ENCODE measurements at places on chromosomes 1 and 21.

GRCh38 chr21:25881524-25882376, 147.0 kb downstream of the GABPA start:
- H3K27me3 ChIP-seq: no peaks in the 10 kb centered on the region
- H3K36me3 ChIP-seq: peaks cover 12% of the 10 kb centered on the region
- H3K4me3 ChIP-seq: no peak overlapping the region
- DNase-seq: peak; percentile 88
- H3K27ac ChIP-seq: no peak overlapping the region

GRCh38 chr1:93206567-93206954, 26.0 kb downstream of the CCDC18 start:
- no peak overlapping the region for H3K27ac ChIP-seq
- peaks cover 1% of the 10 kb centered on the region for H3K36me3 ChIP-seq
- no peak overlapping the region for H3K4me3 ChIP-seq
- H3K27me3 ChIP-seq: no peaks in the 10 kb centered on the region
- H3K4me1 ChIP-seq: no peaks in the 10 kb centered on the region
- no peak for DNase-seq

DNA sequence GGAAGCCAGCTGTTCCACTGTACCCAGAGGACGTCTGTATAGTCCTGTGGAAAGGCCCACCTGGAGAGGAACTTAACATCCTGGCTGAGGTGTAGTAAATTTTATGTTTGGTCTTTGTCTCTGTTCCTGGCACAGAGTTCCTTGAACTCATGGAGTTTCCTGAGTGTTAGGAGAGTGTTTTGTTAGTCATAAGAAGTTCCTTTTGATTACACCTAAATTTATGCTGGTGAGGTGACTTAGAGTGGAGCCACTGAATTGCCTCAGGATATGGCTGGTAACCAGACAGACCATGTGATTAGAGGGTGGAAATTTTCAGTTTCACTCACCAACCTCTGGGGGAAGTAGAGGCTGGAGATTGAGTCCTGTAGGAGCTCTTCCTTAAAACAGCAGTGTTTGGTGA, 57.9 kb downstream of the RASAL2 start:
- no peaks in the 10 kb centered on the region for H3K27me3 ChIP-seq
- H3K36me3 ChIP-seq: no peaks in the 10 kb centered on the region
- H3K4me3 ChIP-seq: no peak overlapping the region
- peak; percentile 64 for DNase-seq
- peak overlapping the region; percentile 2 for H3K27ac ChIP-seq
- H3K4me1 ChIP-seq: no peaks in the 10 kb centered on the region

DNA sequence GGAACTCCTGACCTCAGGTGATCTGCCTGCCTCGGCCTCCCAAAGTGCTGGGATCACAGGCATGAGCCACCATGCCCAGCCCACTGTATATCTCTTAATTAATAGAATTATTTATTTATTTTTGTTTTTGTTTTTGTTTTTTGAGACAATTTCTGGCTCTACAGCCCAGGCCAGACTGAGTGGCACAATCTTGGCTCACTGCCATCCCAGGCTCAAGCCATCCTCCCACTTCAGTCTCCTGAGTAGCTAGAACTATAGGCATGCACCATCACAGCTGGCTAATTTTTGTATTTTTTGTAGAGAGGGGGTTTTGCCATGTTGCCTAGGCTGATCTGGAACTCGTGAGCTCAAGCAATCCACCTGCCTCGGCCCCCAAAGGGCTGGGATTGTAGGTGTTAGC, 15.7 kb upstream of the WDTC1 start:
- H3K27ac ChIP-seq: no peak overlapping the region
- no peaks in the 10 kb centered on the region for H3K27me3 ChIP-seq
- DNase-seq: no peak
- H3K4me1 ChIP-seq: no peaks in the 10 kb centered on the region
- no peak overlapping the region for H3K4me3 ChIP-seq
- H3K36me3 ChIP-seq: no peaks in the 10 kb centered on the region

DNA sequence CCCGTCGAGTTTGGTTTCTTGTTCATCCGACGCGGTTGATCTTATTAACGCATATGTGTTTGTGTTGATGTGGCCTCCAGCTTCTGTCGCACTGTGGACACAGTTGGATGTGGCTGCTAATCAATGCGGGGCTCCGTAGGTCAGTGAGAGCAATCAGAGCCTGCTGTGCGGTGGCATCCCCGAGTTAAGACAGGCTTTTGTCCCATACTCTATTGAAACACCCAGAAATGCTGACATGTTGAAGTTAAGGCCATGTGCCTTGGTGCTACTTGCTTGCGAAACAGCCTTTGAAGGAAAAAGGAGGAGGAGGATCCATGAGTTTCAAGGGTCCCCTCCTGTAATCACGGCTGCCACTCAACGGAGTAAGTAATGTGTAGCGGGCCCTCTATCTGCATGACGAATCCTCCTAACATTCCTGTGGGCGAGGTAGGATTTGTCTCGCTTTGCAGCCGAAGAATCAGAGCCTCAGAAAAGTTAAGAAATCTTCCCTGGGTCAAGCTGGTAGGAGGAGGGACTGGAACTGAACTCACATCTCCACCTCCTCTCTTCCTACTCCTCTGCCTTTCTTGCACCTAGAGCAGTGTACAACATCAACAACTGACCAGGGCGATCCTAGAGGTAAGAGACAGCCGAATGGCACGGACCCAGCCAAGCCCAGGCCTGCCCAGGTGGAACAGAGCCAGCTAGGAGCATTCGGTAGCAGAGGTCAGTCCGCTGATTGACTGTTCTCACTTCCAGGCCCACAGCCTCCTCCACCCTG, 19.5 kb downstream of the PDE9A start:
- H3K27me3 ChIP-seq: no peaks in the 10 kb centered on the region
- H3K36me3 ChIP-seq: peaks cover 2% of the 10 kb centered on the region
- no peak overlapping the region for H3K27ac ChIP-seq
- H3K4me3 ChIP-seq: no peak overlapping the region
- peak; percentile 11 for DNase-seq
- H3K4me1 ChIP-seq: peaks cover 13% of the 10 kb centered on the region

DNA sequence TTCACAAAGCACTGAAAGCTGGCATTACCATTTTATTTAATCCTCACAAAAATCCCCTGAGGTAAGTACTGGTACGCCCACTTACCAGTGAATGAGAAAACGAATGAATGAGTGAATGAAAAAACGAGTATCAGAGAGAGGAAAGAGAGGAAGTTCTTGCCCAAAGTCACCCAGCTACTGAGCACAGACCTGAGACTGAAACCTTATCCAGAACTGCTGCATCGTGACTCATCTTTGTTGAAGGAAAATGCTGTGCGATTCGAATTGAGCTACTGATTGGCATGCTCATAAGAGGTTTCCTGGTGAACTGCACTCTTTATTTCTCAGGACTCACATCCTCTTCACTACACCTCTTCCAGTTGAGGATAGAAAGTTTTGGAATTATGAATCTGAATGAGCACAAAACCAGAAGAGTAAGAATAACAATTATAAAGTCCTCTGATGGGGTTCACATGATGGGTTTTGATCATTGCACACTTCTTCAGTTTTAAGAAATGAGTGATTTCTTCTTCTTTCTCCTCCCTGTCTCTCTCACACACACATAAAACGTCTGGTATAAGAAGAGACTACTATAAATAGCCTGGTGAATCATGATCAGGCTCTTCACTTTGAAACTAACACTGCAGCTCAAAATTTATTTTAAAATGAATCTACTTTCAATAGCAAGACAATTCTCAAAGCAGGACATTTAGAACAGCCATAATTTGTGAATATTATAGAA, 32.1 kb downstream of the IL12RB2 start:
- H3K4me3 ChIP-seq: no peak overlapping the region
- no peaks in the 10 kb centered on the region for H3K36me3 ChIP-seq
- H3K4me1 ChIP-seq: no peaks in the 10 kb centered on the region
- no peaks in the 10 kb centered on the region for H3K27me3 ChIP-seq
- peak; percentile 6 for DNase-seq

GRCh38 chr1:211830328-211831142, at the start of gene LPGAT1:
Gene LPGAT1, minus strand, starts transcription at chr1:211830763. Its CDS starts 1,467 bp downstream, at chr1:211829296.
- H3K36me3 ChIP-seq: peaks cover under 1% of the 10 kb centered on the region
- peak within 1 kb of the TSS; percentile 57 for H3K27ac ChIP-seq
- H3K27me3 ChIP-seq: no peaks in the 10 kb centered on the region
- H3K4me1 ChIP-seq: no peaks in the 10 kb centered on the region
- peak; percentile 69 for DNase-seq

GRCh38 chr1:208803011-208803811, 559.0 kb upstream of the PLXNA2 start:
- peaks cover 2% of the 10 kb centered on the region for H3K4me1 ChIP-seq
- no peak overlapping the region for H3K4me3 ChIP-seq
- no peak for DNase-seq
- no peaks in the 10 kb centered on the region for H3K27me3 ChIP-seq

Measured in trophoblast cell (in vitro differentiated cells and primary cell).